ENCODE measurements at places on chromosomes 13 and 19.

DNA sequence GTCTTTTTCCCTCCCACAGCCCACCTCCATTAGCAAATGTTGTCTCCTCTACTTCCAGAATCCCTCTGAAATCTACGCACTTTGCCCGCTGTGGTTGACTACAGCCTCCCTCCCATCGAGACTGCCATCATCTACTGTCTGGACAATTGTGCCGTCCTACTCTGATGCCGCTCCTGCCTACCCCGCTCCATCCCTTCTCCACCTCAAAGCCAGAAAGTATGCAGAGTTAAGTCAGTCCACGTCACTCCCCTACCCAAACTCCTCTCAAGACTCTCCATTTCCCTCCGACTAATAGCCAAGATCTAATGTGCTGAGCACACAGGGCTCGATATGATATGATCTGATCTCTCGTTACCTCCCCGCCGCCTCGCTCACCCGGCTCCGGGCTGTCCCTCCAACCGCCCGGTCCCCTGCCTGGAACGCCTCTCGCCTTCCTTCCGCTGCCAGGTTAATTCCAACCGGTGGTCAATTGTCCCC lies 556 bp downstream of the CACTIN start:
- no peak for DNase-seq

DNA sequence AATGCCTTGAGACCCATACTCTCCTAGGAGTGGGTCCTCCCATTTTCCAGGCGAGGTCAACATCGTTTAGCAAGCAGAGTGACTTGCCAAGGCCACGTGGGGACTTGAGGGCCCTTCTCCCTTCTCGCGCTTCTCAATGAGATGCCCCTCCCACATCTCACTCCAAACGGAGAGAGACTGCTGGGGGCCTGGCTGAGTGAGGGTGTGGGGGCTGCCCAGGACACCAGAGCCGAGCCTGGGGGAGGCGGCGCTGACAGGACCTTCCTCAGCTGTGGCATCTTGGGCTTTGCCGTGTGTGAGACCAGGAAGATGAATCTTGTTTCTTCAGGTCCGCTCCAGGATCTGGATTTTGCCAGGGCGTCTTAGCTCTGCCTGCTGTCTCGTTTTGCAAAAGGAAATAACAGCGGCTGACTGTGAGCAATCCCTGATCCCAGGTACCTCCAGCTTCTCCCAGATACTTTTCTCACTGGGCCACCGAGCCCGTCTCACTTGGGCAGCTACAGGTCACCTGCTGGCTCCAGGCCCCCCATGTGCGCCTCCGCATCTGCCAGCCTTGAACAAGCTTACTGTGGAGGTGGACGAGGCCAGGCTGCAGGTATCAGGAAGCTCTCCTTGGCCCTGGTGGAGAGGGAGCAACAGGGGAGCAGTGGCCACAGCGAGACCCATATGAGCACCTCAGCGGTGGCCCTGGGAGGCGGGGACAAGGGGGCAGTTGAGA lies 6.0 kb downstream of the COX6B2 start:
- DNase-seq, result no peak

DNA sequence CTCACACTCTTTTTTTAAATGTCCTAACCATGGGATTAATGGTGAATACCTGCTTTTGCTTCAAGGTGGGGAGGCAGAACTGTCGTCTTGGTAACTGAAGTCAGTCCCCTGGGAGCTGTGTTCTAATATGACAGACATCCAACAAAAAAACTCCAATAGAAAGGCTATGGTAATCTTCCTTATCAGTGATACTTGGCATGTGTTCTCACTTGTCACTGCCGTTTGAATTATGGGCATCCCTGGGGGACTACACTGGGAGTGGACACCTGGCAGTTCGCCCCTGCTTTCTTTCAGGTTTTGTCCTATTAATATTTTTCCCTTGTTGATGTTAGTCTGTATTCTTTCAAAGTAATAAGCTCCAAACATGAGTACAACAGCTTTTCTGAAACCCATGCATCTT lies 252.6 kb downstream of the SLITRK5 start:
- DNase-seq, result no peak

DNA sequence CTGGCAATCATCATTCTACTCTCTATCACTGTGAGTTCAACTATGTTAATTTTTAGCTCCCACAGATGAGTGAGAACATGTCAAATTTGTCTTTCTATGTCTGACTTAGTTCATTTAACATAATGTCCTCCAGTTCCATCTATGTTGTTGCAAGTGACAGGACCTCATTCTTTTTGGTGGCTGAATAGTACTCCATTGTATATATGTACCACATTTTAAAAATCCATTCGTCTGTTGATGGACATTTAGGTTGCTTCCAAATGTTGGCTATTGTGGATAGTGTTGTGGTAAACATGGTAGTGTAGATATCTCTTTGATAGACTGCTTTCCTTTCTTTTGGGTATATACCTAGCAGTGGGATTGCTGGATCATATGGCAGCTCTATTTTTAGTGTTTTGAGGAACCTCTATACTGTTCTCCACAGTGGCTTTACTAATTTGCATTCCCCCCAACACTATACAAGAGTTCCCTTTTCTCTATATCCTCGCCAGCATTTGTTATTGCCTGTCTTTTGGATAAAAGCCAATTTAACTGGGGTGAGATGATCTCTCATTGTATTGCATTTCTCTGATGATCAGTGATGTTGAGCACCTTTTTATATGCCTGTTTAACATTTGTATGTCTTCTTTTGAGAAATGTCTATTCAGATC lies 124.1 kb downstream of the PCCA start:
- no peak for DNase-seq

DNA sequence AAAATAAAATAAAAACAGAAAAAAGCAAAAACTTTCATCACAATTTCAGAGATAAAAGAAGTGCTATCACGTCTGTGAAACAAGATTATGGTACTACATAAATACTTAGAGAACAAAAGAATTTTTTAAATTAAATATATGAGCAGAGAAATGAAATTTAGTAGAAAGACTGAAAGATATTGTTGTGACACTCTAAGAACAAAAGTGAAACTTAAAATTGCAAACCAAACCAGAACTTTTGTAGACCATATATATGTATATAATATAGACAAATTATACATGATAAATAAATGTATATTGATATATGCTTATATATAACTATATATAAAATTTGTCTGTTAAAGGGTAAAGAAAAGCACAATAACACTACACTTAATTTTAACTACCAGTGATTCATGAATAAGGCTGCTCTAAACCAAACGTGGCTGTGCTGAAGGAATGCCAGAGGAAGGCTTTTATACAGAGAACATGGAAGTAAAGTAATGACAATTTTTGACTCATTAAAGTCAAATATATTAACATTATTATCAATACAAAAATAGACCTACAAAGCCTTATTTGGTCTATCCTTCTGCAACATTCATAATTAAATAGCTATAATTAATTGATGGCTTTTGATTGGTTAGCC lies 1516.7 kb upstream of the PCDH20 start:
- DNase-seq, result peak; percentile 9

DNA sequence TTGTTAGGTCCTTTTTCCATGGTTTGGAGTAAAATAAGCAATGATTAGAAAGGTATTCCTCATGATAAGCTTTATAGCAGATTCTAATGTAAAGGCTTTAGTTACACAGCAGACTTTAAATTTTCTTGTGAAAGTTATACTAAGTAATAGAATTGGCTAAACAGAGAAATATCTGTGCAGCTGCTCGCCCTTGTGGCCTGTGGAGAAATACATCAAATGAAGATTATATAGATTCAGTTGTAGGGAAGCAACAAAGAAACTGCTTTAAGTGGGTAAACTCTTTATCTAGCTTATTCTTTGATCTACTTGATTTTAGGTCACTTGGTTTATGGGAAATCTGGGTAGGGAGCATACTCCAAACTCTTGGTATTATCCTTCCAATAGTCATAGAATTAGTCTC lies 1269.7 kb upstream of the SPRY2 start:
- DNase-seq, result no peak

Data from ACHN (cell line).